ENCODE measurements at places on chromosomes 5 and 9.

GRCh38 chr5:137622850-137623249 is 113.0 kb downstream of the KLHL3 start:
- no peak for DNase-seq

- DNase-seq = no peak
Measured at GRCh38 chr5:169724303-169725087, 87.4 kb downstream of the DOCK2 start.

- no peak for DNase-seq
Measured at GRCh38 chr5:150542933-150543445, 35.1 kb downstream of the NDST1 start.

GRCh38 chr9:73810585-73811215 is 659.0 kb downstream of the ANXA1 start:
- DNase-seq = no peak

DNA sequence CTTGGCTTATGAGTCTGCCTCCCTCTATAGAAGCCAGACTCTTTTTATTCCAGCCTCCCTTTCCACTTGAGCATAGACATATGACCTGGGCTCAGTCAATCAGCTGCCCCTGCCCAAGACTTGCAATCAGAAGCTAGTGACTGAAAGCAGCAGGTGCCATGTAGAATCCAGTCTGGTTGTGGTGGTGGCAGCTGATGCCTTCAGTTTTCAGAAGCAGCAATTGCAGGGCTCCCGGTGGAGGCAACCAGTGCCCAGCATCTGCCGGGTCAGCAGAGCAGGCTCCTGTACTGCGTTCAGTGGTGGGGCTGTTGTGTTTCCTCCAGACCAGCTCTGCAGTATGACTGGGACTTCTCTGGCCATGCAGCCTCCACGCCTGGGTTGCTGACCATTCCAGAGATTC is 53.9 kb upstream of the PALM2AKAP2 start:
- DNase-seq = no peak
